Inflammatory macrophage treated with lipopolysaccharide for 4 hours (primary cell): ENCODE measurements at places on chromosomes 5 and 9.

- no peak for DNase-seq
These were observed 94.7 kb upstream of the NUDT12 start for GRCh38 chr5:103657301-103657700.

- no peak for DNase-seq
These were observed 555.6 kb downstream of the PRR16 start for GRCh38 chr5:121019734-121020133.

DNA sequence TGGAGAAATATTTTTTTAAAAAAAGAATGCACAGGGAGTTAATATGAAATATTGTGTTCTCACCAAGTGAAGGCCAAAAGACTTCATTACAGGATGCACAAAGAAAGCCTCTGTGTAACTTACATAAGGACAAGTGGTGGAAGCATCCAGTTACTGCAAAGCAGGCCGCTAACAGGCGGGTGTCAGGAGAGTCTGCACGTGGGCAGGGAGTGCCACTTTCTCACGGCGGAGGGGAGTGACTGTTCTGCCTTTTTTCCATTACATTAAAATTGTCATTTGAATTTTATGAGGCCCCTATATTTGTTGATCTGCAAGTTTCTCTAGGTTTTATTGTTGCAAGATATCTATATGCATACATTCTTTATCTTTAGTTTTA lies 28.1 kb upstream of the SPATA31E1 start:
- no peak for DNase-seq

GRCh38 chr9:23751633-23752032 lies 74.4 kb downstream of the ELAVL2 start:
- DNase-seq, result no peak

DNA sequence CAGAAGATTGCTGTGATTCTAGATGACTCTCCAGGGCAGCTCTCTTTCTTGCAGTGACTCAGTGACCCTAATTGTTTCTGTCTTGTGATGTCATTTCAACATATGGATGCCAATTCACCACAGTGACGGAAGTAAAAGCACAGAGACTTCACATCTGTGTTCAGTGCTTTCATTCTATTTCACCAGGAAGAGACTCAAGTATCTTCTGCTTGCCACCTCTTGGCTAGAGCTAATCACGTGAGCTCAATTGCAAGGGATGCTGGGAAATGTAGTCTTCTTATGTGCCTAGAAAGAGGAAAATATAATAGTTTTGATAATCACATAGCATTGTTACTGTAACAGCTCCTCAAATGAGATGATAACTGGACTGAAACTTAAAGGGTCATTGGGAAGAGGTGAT lies 453.3 kb upstream of the KLF4 start:
- peak; percentile 67 for DNase-seq

DNA sequence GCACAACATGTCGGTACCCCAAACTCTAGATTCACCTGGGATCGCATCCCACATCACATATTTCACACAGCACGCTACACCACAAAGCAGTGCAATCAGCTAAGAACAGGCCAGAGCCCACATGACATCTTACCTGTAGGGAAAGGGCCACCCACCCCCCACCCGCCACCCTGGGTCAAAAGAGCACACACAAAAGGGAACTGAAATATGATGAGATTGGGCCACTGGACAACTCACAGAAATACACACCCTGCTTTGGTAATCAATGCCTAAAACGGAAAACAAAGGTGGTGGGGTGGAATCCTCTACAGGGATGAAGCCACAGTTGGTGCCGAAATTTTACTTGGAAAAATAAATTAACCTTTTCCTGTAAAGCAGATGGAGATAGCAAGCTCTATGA lies 13.1 kb downstream of the RETREG1 start:
- DNase-seq, result no peak

GRCh38 chr5:98489021-98489420 lies 284.4 kb upstream of the RGMB start:
- no peak for DNase-seq

GRCh38 chr5:30736669-30737068 lies 456.8 kb upstream of the CDH6 start:
- DNase-seq, result peak; percentile 4

DNA sequence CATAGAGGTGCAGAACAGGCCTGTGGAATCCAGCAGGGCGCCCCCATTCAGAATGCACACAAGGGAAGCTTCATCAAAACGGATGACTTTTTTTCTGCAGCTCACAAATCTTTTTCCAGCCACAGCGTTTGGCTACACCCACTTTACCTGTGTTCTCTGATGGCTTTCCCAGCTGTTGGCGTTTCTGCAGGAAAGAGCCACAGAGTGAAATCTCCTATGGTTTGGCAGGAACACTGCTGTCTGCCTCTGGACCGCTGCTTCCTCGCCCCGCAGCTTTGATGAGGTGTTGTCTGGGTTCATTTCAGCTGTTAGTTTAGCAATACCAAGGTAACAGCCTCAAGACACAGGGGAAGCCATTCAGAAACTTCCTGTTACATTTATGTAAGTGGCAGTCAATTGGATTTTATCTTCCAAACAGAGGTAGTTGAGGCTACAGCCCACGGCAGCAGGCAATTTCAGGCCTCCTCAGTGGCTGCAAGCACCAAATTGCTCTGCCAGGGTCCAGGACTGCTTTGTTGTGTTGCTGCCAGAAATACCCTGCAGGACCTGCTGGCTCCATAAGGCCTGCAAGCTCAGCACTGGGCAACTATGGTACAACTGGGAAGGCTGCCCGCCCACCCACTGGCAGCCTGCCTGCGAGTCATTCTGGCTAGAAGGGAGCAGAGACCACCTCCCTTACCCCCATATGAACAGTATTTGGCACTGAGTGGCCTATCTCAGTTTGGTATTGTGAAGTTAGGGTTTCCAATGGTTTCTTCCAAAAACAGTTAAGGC lies 96.7 kb downstream of the MVB12B start:
- no peak for DNase-seq

- no peak for DNase-seq
These were observed 137.8 kb downstream of the SPOCK1 start for GRCh38 chr5:137361280-137361679.

- no peak for DNase-seq
These were observed 44.1 kb downstream of the GAS1 start for GRCh38 chr9:86902991-86903733.

- DNase-seq, result no peak
These were observed 620.6 kb upstream of the DAB2 start for GRCh38 chr5:40045429-40045828.

GRCh38 chr5:165400086-165400485 lies 1894.7 kb downstream of the MAT2B start:
- DNase-seq, result no peak

DNA sequence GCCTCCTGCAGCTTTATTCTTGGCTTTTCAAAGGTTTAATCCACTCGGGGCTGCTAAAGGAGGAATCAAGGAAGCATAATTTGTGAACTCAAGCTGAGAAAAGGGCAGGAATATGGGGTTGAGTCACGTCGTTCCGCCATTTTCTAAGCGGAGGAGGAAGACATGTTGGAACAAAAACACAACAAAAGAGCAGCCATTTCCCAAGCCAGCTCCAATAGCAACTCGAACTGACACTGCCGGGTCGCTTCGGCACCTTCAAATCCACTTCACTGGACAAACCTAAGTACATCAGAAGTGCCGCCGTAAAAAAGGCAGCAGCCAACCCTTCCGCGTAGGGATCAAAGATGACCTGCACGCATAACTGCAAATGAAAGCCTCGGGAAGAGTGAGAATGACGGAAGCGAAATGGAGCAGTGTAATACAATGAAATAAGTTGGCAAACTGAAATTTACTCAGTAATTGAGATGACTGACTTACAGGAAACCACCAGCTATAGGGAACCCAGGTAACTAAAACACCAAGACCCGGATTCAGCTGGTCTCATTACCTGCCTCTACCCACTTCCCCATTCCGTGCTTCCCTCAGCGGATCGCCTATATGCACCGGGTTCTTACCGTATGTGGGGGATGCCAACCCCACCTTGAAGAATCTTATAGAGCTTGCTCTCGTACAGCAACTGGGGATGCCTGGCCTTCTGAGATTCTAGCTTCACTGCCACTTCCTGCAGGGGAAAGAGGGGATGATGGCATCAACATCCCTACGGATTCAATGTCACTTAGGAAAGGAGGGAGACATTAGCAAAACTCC lies 1.6 kb downstream of the CSNK1A1 start:
- DNase-seq, result peak; percentile 52

GRCh38 chr5:14184082-14184481 lies 40.9 kb downstream of the TRIO start:
- no peak for DNase-seq

DNA sequence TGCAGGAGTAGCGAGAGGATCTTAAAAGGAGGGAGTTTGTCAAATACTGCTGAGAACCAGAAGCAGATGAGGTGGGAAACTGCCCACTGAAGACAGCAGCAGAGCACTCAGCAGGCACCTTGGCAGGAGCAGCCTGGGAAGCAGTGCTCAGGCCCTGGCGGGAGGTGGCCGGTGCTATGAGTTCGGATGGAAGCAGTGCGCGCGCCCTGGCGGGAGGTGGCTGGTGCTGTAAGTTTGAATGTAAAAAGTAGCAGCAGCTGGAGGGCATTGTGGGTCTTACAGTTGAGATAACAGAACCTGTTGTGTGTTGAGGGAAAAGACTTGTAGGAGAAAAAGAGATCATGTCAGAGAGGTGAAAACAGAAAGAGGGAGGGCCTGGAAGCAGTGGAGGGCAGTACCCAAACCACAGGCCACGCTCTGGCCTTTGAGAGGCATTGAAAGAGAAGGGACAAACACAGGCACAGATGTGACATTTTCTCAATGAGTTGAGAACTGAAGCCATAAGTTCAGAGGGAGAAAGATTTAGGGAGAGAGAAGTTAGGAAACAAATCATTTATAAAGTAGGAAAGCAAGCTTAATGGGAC lies 130.9 kb downstream of the ERCC6L2 start:
- no peak for DNase-seq

DNA sequence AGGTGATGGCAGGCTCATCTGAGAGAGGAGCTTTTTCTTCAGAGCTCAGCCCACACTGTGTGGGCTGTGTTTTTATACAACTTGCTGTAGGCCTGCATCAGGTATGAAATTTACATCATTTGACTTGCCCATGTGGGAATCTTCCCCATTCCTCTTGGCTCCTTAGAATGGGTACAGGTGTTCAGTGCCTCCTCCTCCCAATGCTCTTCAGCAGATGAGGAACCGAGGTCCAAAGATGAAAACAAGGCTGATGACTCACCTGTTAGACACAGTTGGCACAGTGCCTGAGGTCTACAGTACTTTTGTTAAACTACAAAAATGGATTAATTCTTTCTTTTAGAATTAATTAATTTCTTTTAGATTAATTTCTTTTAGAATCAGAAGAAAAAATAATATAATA lies 20.8 kb downstream of the PAPPA start:
- no peak for DNase-seq

- no peak for DNase-seq
These were observed 27.4 kb downstream of the RCL1 start for GRCh38 chr9:4820168-4820567.

GRCh38 chr5:56142614-56143372 lies 90.3 kb downstream of the ANKRD55 start:
- DNase-seq, result no peak

DNA sequence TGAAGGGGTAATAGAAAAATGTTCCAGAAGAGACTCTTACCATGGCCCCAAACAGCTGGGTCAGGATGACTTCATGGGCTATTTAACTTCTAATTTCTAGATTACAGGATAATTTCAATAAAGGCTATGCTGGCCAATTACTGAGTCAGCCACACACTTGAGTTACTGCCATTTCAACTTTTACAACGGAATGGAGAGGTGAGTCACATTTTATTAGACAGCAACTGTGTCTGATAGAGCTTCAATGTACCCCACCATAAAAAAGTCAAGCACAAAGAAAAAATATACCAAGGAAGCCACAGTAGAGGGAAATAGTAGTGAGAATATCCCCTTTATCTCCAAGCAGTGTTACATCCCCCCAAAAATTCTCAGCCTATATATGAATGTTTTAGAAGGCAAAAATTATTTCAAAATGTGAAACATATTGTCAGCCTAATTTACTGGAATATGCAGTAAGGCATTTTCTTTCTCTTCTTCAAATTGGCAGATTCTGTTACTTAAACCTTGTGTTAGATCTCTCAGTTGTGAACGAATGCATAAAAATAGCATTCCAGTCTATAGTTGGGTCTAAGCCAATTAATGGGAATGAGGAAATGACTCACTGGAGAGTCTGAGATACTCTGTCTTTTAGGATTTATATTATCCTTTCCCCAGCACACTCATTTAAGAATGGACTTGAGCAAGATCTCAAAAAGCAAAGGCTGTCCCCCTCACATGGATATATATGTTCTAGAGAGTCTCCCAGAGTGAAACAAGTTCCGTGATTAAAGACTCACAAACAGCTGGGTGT lies 47.1 kb upstream of the RAI14 start:
- no peak for DNase-seq

GRCh38 chr9:133226219-133227171 lies 17.4 kb upstream of the OBP2B start:
- DNase-seq, result no peak

DNA sequence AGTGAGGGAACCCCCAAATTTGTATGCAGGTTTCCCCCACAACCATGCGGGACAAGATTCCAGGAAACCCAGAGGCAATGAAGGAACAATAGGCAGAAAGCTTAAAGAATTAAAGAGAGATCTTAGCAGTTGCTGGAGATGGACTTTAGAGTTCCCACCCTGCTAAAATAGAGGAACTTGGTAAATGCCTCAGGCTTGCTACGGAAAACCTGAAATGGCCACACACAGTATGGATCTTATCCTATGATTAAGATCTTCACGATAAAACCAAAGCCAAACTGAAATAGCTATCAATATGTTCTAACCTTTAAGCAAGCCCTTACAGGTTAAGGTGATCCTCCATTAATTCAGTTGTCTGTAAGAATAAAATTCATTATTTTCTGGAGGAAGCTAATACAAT lies 148.3 kb downstream of the RANBP17 start:
- peak; percentile 44 for DNase-seq
